CD8-positive, alpha-beta memory T cell (primary cell): ENCODE measurements at places on chromosomes 2 and 18. TPM values are rescaled to one million over a fixed set of nuclear protein-coding genes. Genes with fewer than 3 reads are reported as not detected.

NT5DC4 gene
- total RNA-seq: not detected

MYO5B gene
- 0.11 TPM for total RNA-seq

CFAP65 gene
- total RNA-seq: not detected

FAM124B gene
- total RNA-seq: not detected

GALNT5 gene
- total RNA-seq: not detected
